HFFc6 (cell line): ENCODE measurements at places on chromosomes 7 and 10. TPM values are rescaled to one million over a fixed set of nuclear protein-coding genes. Genes with fewer than 3 reads are reported as not detected.

The CCL24 gene
- not detected in 3 replicates for total RNA-seq

The ADRA2A gene
- total RNA-seq = not detected in 3 replicates

The FAM20C gene
- total RNA-seq = 22.3 to 33.0 TPM (median 22.9 TPM) in 3 replicates

The PKD2L1 gene
- total RNA-seq = not detected in 3 replicates

GRCh38 chr10:16952610-16953009 is 135.4 kb upstream of the RSU1 start:
- no peak for DNase-seq
- no peak overlapping the region for H3K4me3 ChIP-seq
- peaks cover 49% of the 10 kb centered on the region for H3K4me1 ChIP-seq
- no peaks in the 10 kb centered on the region; the same call in 1 of the 2 replicates for H3K36me3 ChIP-seq
- no peaks in the 10 kb centered on the region for H3K27me3 ChIP-seq

DNA sequence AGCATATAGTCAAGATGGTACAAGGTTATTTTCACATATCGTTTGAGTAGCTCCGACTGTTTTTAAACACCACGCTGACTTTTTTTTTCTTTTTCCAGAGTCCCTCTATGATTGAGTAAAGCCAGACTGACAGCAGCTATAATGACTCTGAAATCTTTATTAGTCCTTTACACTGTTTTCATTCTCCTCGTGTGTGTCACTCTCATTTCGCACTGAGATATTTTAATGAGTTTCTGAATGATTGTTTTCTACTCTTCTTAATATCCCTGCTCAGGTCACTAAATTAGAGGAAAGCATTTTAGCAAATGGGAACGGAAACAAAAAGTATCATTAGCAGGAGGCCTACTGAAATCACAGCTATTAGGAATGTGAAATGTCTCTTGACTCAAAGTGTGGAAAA is 162.3 kb upstream of the MTPN start:
- H3K27me3 ChIP-seq = no peaks in the 10 kb centered on the region; the same call in none of the 2 replicates
- peaks cover 5% of the 10 kb centered on the region; the same call in 1 of the 2 replicates for H3K4me1 ChIP-seq
- H3K36me3 ChIP-seq = no peaks in the 10 kb centered on the region
- H3K4me3 ChIP-seq = no peak overlapping the region
- no peak overlapping the region for H3K27ac ChIP-seq

DNA sequence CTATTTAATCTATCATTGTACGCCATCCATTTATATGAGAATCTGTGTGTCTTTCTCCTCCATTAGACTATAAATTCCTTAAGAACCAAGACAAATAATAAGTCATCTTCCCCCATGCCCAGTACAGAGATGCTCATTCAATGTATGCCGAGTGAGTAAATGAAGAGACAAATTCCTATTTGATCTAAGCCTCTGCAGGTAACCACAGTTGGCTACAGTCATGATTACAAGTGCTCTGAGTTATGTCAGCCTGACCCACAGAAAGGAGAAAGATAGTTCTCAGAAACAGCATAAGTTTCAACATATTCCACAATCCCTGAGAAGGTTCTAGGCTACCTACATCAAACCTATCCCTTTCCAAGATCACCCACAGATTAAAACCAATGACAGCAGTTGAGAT is 46.1 kb downstream of the MPP7 start:
- H3K27me3 ChIP-seq = peaks cover 13% of the 10 kb centered on the region
- H3K4me1 ChIP-seq = peaks cover 11% of the 10 kb centered on the region
- DNase-seq = no peak
- H3K4me3 ChIP-seq = no peak overlapping the region
- H3K27ac ChIP-seq = no peak overlapping the region
- H3K36me3 ChIP-seq = no peaks in the 10 kb centered on the region

DNA sequence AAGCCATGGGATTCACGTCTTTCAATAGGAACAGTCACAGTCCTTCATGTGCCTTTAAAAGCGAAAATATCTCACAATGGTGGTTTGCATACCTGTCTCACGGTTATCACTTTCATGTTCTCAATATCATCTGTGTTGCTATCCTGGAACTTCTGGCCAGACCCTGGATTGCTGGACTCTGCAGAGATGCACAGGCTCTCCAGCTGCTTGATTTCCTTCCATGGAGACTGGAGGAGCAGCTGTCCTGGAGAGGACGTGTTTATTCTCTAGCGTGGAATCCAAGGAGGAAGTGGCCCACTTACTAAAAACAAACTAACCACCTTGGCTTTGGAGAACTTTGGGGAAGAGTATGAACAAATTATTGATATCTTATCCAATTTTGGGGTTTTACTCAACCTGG is 16.5 kb downstream of the BTBD16 start:
- peaks cover 16% of the 10 kb centered on the region for H3K27me3 ChIP-seq
- H3K4me3 ChIP-seq = no peak overlapping the region
- H3K36me3 ChIP-seq = no peaks in the 10 kb centered on the region
- H3K27ac ChIP-seq = no peak overlapping the region
- no peak for DNase-seq

DNA sequence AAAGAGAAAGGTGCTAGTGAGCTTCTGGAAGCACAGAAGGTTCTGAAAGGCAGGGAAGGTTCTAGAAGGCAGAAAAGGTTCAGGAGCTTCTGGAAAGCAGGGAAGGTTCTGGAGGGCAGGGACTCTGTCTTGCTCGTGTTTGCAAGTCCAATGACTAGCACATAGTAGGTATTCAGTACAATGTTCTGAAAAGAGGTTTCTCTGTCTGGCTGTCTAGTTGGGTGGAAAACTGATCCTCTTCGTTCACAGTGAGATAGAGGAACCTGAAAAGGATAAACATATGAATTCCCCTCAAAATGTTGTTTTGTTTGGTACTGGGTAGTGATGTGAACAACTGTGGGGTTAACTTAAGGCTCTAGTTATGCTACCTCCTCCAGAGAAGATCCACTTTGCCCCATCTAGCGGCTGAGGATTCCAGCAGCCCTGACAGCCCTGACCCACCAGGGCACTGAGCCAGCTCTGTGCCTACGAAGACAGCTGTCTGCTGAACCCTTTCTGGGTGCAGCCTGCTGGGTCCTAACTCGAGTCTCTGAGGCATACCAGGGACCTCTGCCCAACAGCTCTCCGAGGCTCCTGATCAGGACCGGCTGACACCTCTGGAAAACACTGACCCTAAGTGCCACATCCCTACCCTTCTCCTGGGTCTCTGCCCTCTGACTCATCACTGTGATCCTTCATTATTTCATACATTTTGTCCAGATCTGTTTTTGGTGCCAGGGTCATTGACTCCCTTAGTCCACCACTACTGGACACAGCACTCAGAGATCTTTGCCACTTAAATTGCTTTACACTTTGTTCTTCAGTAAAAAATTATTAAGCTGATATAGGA is 15.4 kb downstream of the PTPRN2 start:
- H3K4me1 ChIP-seq = no peaks in the 10 kb centered on the region
- no peaks in the 10 kb centered on the region for H3K36me3 ChIP-seq
- H3K27me3 ChIP-seq = peaks cover 11% of the 10 kb centered on the region
- H3K4me3 ChIP-seq = no peak overlapping the region
- no peak overlapping the region for H3K27ac ChIP-seq

GRCh38 chr7:78260826-78261225 is 462.3 kb downstream of the PHTF2 start:
- H3K4me1 ChIP-seq = peaks cover 27% of the 10 kb centered on the region
- H3K27me3 ChIP-seq = no peaks in the 10 kb centered on the region
- H3K27ac ChIP-seq = peak overlapping the region; percentile 54
- no peak overlapping the region for H3K4me3 ChIP-seq

GRCh38 chr7:50608196-50608906 is 43.1 kb upstream of the DDC start:
- H3K27ac ChIP-seq = no peak overlapping the region
- H3K4me1 ChIP-seq = peaks cover 25% of the 10 kb centered on the region
- no peak overlapping the region for H3K4me3 ChIP-seq
- no peak for DNase-seq

- H3K36me3 ChIP-seq = peaks cover 31% of the 10 kb centered on the region
- no peak overlapping the region for H3K4me3 ChIP-seq
- DNase-seq = no peak
- peaks cover 1% of the 10 kb centered on the region for H3K27me3 ChIP-seq
- H3K27ac ChIP-seq = no peak overlapping the region
- H3K4me1 ChIP-seq = peaks cover 20% of the 10 kb centered on the region
Observed at GRCh38 chr10:44374155-44374554, 10.7 kb downstream of the CXCL12 start.

- H3K27ac ChIP-seq = no peak overlapping the region
- DNase-seq = no peak
- H3K27me3 ChIP-seq = no peaks in the 10 kb centered on the region; the same call in 1 of the 2 replicates
- H3K4me1 ChIP-seq = no peaks in the 10 kb centered on the region
- no peak overlapping the region for H3K4me3 ChIP-seq
Observed at GRCh38 chr7:118737935-118738334, 513.4 kb downstream of the ANKRD7 start.

- no peak overlapping the region; the same call in 1 of the 2 replicates for H3K4me3 ChIP-seq
- no peak for DNase-seq
- H3K27ac ChIP-seq = no peak overlapping the region
- peaks cover 44% of the 10 kb centered on the region for H3K4me1 ChIP-seq
- peaks cover 38% of the 10 kb centered on the region for H3K27me3 ChIP-seq
Observed at GRCh38 chr10:69973678-69974077, 79.0 kb upstream of the MACROH2A2 start.

GRCh38 chr7:76133839-76134238 is 67.9 kb upstream of the SRRM3 start:
- no peak for DNase-seq
- peaks cover 43% of the 10 kb centered on the region for H3K27me3 ChIP-seq
- H3K27ac ChIP-seq = no peak overlapping the region
- H3K4me3 ChIP-seq = no peak overlapping the region

DNA sequence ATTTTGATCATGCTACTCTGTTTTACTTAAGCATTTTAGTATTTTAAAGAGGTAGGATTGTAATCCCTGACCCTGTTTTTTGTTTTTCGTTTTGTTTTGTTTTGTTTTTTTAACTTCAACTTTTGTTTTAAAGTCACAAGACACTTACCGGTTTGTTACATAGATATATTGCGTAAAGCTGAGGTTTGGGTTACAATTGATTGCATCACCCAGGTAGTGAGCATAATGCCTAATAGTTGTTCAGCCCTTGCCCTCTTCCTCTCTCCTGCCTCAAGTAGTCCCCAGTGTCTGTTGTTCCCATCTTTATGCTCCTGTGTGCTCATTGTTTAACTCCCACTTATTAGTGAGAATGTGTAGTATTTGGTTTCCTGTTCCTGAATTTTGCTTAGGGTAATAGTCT is 93.1 kb upstream of the TEX47 start:
- DNase-seq = no peak
- H3K4me1 ChIP-seq = no peaks in the 10 kb centered on the region
- no peaks in the 10 kb centered on the region for H3K27me3 ChIP-seq
- H3K27ac ChIP-seq = no peak overlapping the region

GRCh38 chr7:26381476-26382353 is 90.1 kb downstream of the SNX10 start:
- no peak for DNase-seq
- no peaks in the 10 kb centered on the region for H3K4me1 ChIP-seq
- H3K27ac ChIP-seq = no peak overlapping the region
- H3K27me3 ChIP-seq = peaks cover 22% of the 10 kb centered on the region
